ENCODE measurements at places on chromosomes 3 and 15.

DNA sequence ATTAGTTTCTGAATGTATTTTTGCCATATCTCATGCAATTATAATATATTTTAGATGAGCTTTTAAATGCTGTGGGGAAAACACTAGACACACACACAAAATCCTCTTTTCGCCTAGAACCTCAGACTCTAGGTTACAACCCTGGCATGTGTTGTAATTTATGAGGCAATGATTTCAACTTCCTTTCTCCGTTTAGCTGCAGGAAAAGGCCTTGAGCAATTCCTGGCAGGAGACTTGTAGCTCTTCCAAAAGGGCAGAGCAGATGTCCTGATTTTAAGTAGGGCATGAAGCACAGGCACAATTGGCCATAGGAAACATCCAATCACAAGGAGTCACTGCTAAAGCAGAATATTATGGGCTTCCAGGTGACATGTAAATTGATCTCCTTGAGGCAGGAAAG lies 82.0 kb downstream of the GPR156 start:
- DNase-seq, result peak; percentile 82

- peak; percentile 72 for DNase-seq
These were observed 31.6 kb upstream of the RAP2B start for GRCh38 chr3:153130312-153130977.

GRCh38 chr15:76533060-76533820 lies 196.7 kb downstream of the ISL2 start:
- DNase-seq, result no peak

GRCh38 chr3:159732172-159733111 lies 256.2 kb upstream of the IL12A start:
- peak; percentile 80 for DNase-seq

DNA sequence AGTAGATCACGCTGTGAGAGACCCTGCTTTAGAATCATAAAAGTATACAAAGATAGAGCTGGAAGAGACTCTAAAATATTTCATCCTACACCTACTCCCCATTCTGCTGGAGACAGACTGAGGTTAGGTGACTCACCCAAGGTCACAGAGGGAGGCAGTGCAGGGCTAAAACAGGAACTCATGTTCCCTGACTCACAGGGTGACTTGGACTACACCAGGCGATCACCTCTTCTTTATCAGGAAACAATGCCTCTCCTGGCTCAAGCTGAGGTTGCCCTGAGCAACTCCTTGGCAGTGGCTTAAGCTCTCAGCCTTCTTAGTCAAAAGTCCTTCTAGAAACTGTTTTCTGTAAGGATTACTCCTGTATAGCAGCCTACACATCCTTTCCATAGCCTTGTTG lies 26.4 kb upstream of the TNFAIP8L3 start:
- peak; percentile 38 for DNase-seq

GRCh38 chr3:23650371-23651140 lies 155.2 kb upstream of the UBE2E1 start:
- DNase-seq, result peak; percentile 78

- DNase-seq, result no peak
These were observed 13.2 kb upstream of the SCAMP5 start for GRCh38 chr15:74982183-74982582.

GRCh38 chr3:126679318-126679751 lies 24.4 kb upstream of the TXNRD3 start:
- DNase-seq, result no peak

- no peak for DNase-seq
These were observed 61.0 kb upstream of the CHRM5 start for GRCh38 chr15:33907326-33907725.

DNA sequence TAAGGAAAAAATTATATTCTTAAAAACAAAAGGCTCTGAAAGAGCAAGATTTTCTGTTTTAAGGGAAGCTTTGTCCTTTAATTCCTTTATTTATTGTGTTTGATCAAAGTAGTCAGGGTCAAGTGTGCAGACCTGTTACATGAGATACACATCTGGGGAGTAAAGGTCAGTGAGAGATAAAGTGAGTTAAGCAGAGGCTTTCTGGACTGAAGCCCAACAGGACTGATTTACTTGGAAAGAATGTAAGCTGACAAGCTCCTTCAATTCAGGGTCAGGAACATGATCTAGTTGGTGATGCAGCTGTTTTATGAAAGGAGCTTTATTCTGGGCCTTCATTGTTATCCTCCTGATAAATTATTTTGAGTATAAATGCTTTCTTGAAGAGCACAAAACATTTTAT lies 20.7 kb upstream of the OTOL1 start:
- DNase-seq, result no peak

DNA sequence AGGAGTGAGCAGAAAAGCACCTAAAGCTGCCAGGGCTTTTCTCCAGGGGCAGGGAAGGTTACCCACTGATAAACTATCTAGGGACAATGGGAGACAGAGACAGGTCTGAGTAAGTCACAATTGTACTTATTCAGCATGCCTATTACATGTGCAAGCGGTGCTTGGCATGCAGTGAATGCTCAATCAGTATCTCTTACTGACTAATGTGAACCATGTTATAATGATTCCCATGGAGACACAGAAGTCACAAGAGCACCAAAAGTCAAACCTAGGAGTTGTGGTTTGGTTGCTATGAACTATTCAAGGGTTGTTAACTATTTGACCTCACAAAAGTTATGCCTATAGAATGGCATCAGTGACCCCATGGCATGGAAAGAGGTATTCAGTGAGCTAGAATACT lies 50.0 kb upstream of the RASGRP1 start:
- no peak for DNase-seq

- DNase-seq, result no peak
These were observed 1035.8 kb upstream of the CFAP20DC start for GRCh38 chr3:60085649-60086048.

GRCh38 chr3:157752956-157753786 lies 250.0 kb upstream of the VEPH1 start:
- peak; percentile 61 for DNase-seq

DNA sequence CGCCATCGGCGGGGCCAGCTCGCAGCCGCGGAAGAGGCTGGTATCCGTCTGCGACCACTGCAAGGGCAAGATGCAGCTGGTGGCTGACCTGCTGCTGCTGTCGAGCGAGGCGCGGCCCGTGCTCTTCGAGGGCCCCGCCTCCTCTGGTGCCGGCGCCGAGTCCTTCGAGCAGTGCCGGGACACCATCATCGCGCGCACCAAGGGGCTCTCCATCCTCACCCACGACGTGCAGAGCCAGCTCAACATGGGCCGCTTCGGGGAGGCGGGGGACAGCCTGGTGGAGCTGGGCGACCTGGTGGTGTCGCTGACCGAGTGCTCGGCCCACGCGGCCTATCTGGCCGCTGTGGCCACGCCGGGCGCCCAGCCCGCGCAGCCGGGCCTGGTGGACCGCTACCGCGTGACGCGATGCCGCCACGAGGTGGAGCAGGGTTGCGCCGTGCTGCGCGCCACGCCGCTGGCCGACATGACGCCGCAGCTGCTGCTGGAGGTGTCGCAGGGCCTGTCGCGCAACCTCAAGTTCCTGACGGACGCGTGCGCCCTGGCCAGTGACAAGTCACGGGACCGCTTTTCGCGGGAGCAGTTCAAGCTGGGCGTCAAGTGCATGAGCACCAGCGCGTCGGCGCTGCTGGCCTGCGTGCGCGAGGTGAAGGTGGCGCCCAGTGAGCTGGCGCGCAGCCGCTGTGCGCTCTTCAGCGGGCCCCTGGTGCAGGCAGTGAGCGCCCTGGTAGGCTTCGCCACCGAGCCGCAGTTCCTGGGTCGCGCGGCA lies 1.8 kb downstream of the TLNRD1 start:
- no peak for DNase-seq

DNA sequence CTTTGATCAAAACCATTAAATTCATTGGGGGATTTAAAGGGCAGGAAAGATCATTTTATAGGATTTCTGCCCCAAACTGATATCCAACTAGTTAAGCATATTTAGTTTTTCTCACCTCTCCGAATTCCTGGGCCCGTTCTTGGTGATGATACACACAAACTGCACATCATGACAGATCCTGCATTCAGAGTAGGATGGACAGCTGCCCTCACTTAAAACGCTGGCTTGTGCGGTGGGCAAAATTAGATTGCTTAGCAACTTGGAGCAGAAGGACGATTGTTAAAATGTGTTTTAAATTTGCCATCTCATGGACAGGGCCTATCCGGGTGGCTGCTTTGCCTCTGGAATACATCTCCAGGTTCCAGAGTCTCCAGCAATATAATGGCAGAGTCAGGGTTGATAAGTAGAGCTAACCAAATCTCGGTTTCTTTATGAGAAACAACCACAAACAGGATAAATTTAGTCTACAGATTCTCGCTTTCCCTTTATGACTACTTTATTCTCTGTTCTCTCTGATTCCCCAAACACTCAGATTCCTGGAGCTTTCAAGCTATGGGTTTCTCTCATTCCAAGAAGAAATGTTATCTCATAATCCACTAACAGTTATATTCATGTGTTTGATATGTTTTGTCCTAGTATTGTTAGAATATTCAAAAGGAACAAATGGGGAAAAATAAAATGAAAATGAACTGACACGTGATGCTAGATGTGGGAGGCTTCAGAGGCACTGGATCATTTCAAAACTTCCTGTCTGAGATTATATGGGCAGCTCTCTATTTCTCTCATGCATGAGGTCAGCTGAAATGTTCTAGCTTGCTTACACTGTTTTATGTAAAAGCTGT lies 1014.1 kb upstream of the SEMA6D start:
- no peak for DNase-seq

DNA sequence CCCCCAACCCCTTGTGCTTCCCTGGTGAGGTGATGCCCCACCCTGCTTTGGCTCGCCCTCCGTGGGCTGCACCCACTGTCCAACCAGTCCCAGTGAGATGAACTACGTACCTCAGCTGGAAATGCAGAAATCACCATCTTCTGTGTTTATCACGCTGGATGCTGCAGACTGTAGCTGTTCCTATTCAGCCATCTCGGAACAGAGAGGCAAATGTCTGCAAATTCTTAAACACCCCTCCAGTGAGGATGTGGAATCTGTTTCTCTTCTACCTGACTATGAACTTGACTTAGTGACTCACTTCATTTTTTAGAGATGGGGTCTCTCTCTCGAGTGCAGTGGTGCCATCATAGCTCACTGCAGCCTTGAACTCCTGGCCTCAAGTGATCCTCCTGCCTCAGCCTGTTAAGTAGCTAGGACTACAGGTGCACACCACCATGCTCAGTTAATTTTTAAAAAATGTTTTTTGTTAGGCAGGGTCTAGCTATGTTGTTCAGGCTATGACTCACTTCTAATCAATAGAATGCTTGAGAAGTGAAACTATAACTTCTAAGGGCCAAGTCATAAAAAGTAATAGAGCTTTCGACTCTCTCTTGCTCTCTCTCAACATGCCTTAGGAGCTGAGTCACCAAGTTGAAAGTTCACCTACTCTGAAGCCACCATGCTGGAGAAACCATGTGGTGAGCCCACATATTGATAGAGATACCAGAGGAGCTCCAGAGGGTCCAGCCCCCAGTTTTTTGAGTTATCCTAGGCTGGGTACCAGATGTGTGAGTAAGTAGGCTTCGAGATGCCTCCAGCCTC lies 11.5 kb upstream of the PARP14 start:
- peak; percentile 75 for DNase-seq

GRCh38 chr3:111676211-111677006 lies 81.3 kb upstream of the ZBED2 start:
- no peak for DNase-seq

- no peak for DNase-seq
These were observed 310.0 kb downstream of the SHQ1 start for GRCh38 chr3:72538070-72538745.

- no peak for DNase-seq
These were observed 747 bp downstream of the PLD1 start for GRCh38 chr3:171809611-171809860.
